Activated CD4-positive, alpha-beta T cell treated with anti-CD3 and anti-CD28 coated beads, Interleukin-2, amount 10 ng/mL, durations not matched to agents 7 days and 5 days (primary cell): ENCODE measurements at places on chromosomes 11 and 22.
A peak's percentile ranks its signal among the peaks of the same experiment; 100 is the strongest.

GRCh38 chr11:64322925-64323260, 5.0 kb downstream of the PRDX5 start:
- H3K27me3 ChIP-seq, result no peaks in the 10 kb centered on the region
- H3K4me3 ChIP-seq, result no peak overlapping the region
- H3K27ac ChIP-seq, result no peak overlapping the region
- peaks cover 10% of the 10 kb centered on the region for H3K36me3 ChIP-seq
- H3K4me1 ChIP-seq, result peaks cover 19% of the 10 kb centered on the region

DNA sequence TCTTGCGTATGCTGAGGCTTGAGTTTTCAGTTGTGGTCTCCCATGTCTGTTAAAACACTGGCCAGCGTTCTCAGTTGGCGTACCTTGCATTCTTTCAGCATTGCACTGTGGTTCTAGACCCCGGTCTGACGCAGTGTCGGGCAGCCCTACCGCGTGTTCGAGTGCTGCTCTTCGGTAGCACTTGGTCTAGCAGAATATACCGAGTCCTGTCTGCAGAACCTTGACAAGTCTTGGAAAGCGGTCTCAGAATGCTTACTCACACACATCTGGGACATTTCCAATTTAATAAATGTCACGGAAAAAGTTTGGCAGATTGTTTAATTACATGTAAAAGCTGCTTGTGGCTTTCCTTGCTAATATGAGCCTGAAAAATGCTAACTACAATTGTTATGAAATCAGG, 32.6 kb downstream of the PPFIA1 start:
- H3K27ac ChIP-seq, result no peak overlapping the region
- no peak for DNase-seq
- H3K4me1 ChIP-seq, result no peaks in the 10 kb centered on the region
- no peak overlapping the region for H3K4me3 ChIP-seq
- H3K36me3 ChIP-seq, result peaks cover 2% of the 10 kb centered on the region
- no peaks in the 10 kb centered on the region for H3K27me3 ChIP-seq

DNA sequence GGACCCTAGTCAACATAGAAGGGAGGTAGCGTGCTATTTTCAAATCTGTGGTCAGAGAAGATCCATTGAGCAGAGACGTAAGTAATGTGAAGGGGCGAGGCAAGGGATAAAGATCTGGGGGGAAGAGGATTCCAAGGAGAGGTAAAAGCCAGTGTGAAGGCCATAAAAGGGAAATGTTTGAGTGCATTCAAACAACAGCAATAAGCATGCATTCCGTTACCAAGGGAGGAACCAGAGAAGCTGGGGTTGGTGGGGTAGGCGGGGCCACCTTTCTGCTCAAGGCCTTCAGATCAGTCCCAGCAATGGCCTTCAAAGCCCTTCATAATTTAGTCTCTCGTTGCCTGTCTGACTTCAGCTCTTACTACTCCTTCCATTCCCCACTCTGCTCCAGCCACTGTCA, 18.4 kb upstream of the SMPD1 start:
- no peaks in the 10 kb centered on the region for H3K36me3 ChIP-seq
- peaks cover 10% of the 10 kb centered on the region for H3K4me1 ChIP-seq
- no peak overlapping the region for H3K4me3 ChIP-seq
- H3K27me3 ChIP-seq, result no peaks in the 10 kb centered on the region
- no peak for DNase-seq
- H3K27ac ChIP-seq, result no peak overlapping the region

- H3K4me3 ChIP-seq, result no peak overlapping the region
- peaks cover 32% of the 10 kb centered on the region for H3K27me3 ChIP-seq
- no peak for DNase-seq
- H3K4me1 ChIP-seq, result peaks cover 6% of the 10 kb centered on the region
Observed at GRCh38 chr11:62918531-62918930, 2.6 kb downstream of the CHRM1 start.

GRCh38 chr11:73766763-73767162, 5.9 kb upstream of the RAB6A start:
- no peaks in the 10 kb centered on the region for H3K36me3 ChIP-seq
- H3K4me1 ChIP-seq, result peaks cover 2% of the 10 kb centered on the region
- no peak overlapping the region for H3K27ac ChIP-seq
- peaks cover 18% of the 10 kb centered on the region for H3K27me3 ChIP-seq

- peaks cover 36% of the 10 kb centered on the region for H3K4me1 ChIP-seq
- peaks cover 18% of the 10 kb centered on the region for H3K36me3 ChIP-seq
- peak; percentile 17 for DNase-seq
- peaks cover 14% of the 10 kb centered on the region for H3K27me3 ChIP-seq
- H3K27ac ChIP-seq, result peak overlapping the region; percentile 36
- H3K4me3 ChIP-seq, result peak overlapping the region; percentile 70
Observed at GRCh38 chr11:61293867-61294716, 1.0 kb downstream of the VWCE start.

GRCh38 chr11:7251836-7252682, at the start of gene SYT9:
Gene SYT9, plus strand, starts transcription at chr11:7251904. Its CDS starts 283 bp downstream, at chr11:7252187.
- no peak within 1 kb of the TSS for H3K27ac ChIP-seq
- peaks cover 69% of the 10 kb centered on the region for H3K27me3 ChIP-seq
- H3K4me1 ChIP-seq, result peaks cover 5% of the 10 kb centered on the region
- DNase-seq, result peak; percentile 25
- peak within 1 kb of the TSS; percentile 33 for H3K4me3 ChIP-seq
- H3K36me3 ChIP-seq, result no peaks in the 10 kb centered on the region

DNA sequence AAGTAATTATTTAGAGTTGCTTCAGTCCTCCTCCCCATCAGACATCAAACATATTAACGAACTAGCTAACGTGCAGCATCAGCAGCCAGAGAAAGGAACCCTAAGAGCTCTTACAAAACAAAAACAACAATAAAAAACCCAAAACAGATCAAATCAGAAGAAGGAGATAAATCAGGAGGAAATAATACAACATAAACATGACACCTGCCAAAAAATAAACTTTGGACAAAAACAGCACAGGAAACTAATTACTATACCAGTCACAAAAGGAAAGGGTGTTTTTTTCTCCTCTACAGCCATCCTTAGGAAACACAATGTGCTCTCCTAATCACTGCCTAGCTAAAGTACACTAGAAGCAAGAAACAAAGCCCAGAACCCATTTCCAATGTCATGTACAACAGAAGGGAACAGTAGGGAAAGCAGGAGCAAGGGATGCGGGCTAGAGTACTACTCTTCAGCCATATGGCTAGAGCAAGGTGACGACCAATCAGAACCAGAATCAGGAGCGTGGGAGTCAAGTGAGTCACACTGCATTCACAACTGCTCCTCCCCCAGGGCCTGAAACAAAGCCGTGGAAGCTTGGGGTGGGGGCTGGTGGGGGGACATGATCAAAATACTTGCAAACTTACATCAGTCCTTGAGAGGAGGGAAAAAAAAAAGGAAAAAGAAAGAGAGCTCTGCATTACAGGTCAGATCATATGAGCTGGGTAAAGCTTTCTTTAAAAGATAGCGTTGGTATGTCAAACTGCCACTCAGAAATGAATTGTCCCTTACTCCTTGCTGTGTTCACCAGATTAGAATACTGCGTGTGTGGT, 60.4 kb downstream of the LARGE2 start:
- no peak for DNase-seq
- no peak overlapping the region for H3K27ac ChIP-seq
- H3K36me3 ChIP-seq, result peaks cover 5% of the 10 kb centered on the region
- H3K4me1 ChIP-seq, result peaks cover 13% of the 10 kb centered on the region
- no peak overlapping the region for H3K4me3 ChIP-seq

- H3K4me3 ChIP-seq, result no peak overlapping the region
- H3K4me1 ChIP-seq, result no peaks in the 10 kb centered on the region
- no peak overlapping the region for H3K27ac ChIP-seq
- no peaks in the 10 kb centered on the region for H3K27me3 ChIP-seq
- DNase-seq, result no peak
- H3K36me3 ChIP-seq, result no peaks in the 10 kb centered on the region
Observed at GRCh38 chr11:38594895-38595294, 1996.9 kb upstream of the RAG2 start.

GRCh38 chr11:79371152-79371551, 69.7 kb downstream of the TENM4 start:
- H3K27me3 ChIP-seq, result no peaks in the 10 kb centered on the region
- H3K4me3 ChIP-seq, result no peak overlapping the region
- H3K36me3 ChIP-seq, result no peaks in the 10 kb centered on the region
- H3K4me1 ChIP-seq, result no peaks in the 10 kb centered on the region

DNA sequence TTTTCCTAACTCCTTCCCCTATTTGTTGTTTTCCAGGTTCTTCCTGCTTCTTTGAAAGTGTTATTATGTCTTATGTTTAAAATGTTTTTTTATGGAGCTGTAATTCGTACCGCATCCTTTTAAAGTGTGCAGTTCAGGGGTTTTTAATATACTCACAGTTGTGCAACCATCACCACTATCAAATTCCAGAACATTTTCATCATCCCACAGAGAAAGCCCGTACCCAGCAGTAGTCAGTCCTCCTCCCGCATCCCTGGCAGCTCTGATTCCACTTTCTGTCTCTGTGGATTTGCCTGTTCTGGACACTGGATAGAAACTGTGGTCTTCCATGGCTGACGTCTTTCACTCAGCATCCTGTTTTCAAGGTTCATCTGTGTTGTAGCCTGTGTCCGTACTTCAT, 73.7 kb downstream of the JAM3 start:
- H3K4me3 ChIP-seq, result no peak overlapping the region
- peaks cover 18% of the 10 kb centered on the region for H3K4me1 ChIP-seq
- no peak for DNase-seq
- peaks cover 12% of the 10 kb centered on the region for H3K36me3 ChIP-seq
- no peaks in the 10 kb centered on the region for H3K27me3 ChIP-seq
- no peak overlapping the region for H3K27ac ChIP-seq

DNA sequence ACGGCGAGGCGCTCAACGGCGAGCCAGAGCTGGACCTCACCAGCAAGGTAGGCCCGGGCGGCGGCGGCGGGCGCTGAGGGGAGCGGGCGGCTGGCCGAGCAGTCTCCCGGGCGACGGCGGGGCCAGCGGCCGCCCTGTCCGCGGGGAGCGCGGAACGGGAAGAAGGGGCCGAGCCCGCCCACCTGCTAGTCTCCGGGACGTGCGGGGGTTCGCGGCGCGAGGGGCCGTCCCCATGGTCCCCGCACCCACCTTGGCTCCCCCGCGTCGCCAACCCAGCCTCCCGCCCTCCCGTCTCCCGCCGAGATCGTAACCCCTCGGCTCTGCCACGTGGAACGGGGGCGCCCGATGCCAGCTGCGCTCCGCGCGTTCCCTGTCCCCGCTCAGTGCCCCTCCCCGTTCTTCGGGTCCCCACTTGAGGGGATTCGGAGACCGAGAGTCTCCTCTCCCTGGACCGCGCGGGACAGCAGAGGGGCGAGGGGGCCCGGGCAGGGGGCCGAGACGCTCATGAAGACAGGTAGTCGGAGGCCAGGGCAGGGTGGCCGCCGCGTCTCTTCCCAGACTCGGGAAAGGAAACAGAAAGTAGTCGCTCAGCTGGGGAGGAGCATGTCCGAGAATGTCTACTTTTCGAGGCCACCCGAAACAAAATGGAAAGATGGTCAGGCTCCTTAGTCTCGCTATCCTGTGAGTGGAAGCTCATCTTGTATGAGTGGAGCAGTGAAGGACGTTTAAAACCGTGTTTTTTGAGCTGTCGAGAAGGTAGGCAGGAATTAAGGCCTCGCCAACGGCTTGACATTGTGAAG, 557 bp downstream of the GTPBP1 start:
- H3K27me3 ChIP-seq, result peaks cover under 1% of the 10 kb centered on the region
- peaks cover 26% of the 10 kb centered on the region for H3K36me3 ChIP-seq
- H3K4me3 ChIP-seq, result peak overlapping the region; percentile 80

DNA sequence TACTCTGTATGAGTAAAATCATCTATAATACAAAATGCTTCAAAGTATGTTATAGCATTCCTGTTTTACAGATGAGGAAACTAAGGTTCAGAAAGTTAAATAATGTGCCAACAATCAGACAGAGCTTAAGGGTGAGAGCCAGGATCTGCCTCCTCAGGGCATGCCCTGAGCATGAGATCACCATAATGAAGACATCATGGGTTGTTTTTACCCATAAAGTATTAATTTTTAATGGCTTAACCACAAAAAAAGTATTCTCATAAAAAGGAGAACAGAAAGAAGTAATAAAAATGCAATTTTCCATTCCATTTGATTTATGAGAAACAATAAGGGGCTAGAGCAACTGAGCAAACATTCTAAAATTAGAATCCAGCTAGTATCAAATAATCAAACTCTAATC, 534.3 kb upstream of the ARHGAP42 start:
- DNase-seq, result no peak
- H3K4me1 ChIP-seq, result no peaks in the 10 kb centered on the region
- H3K27me3 ChIP-seq, result no peaks in the 10 kb centered on the region
